ENCODE measurements at places on chromosomes 3 and 15. TPM values are rescaled to one million over a fixed set of nuclear protein-coding genes. Genes with fewer than 3 reads are reported as not detected.

DNA sequence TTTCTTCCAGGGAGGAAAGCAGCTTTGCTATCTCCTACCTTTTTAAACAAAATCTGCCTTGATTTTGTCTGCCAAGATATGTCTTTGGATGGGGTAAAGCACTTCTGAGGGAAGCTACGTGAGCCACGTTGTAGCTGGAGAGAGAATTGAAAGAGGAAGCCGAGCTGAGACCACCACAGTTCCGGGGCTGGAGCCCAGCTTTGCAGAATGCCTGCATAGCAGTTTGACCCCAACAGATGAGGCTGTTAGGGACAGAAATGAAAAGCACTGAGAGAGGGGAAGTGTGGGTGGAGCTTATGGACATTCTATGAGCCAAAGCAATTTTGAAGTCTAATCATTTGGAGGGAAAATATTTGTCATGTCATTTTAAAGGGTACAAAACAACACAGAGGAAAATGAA is 45.4 kb downstream of the LIPC start:
- DNase-seq, result peak; percentile 35

GRCh38 chr15:80252121-80252518 is at the start of gene CTXND1:
TSS of gene CTXND1 (minus strand) at chr15:80252213. CDS start at chr15:80201949, 50,264 bp downstream.
- DNase-seq, result no peak

DNA sequence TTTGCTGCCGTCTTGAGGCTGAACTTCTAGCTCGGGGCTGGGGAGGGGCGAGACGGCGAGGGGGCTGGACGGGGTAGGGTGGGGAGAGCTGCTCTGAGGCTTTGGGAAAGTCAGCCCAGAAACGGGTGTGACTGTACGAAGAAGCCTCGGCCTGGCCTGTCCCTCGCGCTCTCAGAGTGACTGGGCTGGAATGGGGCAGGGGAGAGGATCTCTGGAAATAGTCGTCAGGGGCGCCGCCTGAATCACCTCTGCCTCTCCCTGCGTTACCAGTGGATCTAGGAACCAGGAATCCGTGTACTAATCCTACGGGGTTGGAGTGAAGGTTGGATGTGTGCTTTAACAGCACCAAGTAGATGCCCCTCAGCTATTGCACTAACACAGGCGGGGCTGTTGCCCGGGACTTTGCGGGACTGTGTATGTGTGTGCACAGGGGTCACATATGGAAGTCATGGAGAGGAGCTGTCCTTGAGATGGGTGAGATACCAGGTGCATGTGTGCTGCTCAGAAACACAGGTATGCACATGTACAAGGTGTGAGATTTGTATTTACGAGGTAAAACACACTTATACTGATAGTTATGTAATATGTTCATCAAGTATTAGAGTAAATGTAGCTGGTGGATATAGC is 591 bp downstream of the FOXL2NB start:
- DNase-seq, result no peak

The GOLGA8S gene
- 0.04 TPM for polyA plus RNA-seq

DNA sequence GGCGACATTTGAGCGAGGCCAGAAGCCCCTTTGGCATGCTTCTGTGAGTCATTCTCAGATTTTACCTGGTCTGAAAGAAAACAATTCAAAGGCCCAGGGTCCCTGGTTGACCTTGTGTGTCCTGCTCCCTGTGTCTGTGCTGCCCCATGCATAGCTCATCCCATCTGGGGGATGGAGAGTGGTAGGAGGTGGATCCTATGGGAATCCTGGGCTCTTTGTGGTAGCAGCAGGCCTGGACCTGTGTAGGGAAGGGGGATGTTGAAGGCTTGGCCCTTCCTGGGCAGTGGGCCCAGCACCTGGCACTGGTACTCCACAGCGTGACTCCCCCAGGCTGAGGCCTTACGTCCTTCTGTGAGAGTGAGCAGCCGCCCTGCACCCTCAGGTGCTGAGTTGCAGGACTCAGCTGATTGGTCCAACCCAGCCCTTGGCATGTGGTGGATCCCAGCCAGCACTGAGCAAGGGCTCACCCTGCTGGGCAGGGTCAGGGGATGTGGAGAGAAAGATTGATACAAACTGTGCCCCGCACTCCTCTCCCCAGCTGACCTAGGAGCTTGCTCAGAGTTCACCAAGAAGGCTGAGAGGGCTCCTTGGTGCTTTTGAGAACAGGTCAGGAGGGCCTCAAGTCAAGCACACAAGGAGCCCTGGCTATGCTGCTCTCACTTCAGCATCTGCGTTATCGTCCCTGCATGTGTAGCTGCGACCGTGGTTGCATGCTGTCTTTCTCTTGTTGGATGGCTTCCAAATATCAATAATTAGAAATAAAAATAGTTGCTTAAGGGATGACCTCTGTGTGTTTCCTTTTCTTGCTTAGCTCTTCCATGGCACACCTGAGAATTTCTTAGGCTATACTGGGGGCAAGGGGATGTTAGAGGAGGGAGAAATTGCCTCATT is 21.4 kb upstream of the JMJD7 start:
- DNase-seq, result no peak

DNA sequence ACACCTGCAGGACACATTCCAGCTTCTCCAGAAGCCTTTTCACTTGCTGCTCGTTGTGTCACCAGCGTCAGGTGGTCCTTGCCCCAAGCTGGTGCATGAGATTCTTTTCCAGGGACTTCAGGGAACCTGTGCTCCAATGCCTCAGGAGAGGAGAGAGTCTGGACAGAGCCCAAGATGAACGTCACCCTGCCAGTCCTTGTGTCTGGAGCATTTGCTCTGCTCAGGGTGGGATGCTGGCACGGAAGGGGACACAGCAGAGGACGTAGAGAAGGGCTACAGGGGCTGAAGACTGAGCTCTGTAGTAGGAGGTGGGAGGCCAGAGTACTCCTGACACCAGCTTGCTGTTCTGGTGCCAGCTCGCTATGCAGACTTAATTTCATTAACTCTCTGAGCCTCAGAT is 262.1 kb downstream of the XXYLT1 start:
- DNase-seq, result no peak

The KBTBD12 gene
- not detected for polyA plus RNA-seq

GRCh38 chr15:37979671-37980409 is 45.4 kb downstream of the TMCO5A start:
- DNase-seq, result no peak

- DNase-seq, result no peak
Measured at GRCh38 chr3:178275793-178276192, 260.4 kb upstream of the KCNMB2 start.

GRCh38 chr3:43521941-43522340 is 99.9 kb downstream of the ANO10 start:
- no peak for DNase-seq

Data from endothelial cell of umbilical vein (primary cell).